ENCODE measurements at places on chromosomes 5 and 9.

DNA sequence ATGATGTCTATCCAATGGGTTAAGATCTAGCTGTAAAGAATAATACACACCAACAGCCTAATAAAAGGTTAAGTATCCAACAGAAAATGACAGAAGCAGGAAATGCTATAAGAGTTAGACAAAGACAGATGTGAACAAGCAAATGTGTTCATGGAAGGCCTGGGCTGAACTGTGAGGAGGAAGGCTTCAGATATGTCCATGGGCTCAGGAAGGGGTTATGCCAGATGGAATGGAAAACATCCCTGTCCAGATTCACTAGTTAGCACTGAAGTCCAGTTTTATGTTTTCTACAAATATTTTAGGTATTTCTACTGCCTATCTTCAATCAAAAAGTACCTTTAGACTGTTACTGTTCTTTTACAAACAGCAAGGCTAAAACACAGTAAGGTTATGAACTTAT is 27.1 kb downstream of the ERAP1 start:
- DNase-seq: no peak

- DNase-seq: no peak
These were observed 134.6 kb downstream of the OLFM1 start for GRCh38 chr9:135221951-135222631.

GRCh38 chr5:31568302-31568835 is 36.3 kb downstream of the C5orf22 start:
- DNase-seq: no peak

DNA sequence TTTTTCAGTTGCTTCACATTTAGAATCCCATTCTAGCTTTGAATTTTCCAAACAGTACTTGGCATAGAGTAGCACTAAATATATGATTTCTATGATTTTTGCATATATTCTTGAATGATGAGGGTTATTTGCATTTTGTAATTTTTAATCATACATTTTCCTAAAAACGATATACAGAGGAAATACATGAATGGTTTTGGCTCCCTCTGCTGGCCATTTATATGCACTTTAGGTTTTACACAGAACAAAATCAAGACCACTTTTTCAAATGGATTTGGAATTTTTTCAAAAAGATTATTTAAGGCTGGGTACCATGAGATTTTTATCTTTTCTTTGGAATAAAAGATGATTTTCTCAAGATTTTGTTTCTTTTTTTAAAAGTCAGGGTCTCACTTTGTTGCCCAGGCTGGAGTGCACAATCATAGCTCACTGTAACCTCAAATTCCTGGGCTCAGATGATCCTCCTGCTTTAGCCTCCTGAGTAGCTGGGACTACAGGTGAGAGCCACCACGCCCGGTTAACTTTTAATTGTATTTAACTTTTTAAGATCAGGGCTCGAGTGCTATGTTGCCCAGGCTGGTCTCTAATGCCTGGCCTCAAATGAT is 16.7 kb upstream of the COMMD10 start:
- peak; percentile 26 for DNase-seq

DNA sequence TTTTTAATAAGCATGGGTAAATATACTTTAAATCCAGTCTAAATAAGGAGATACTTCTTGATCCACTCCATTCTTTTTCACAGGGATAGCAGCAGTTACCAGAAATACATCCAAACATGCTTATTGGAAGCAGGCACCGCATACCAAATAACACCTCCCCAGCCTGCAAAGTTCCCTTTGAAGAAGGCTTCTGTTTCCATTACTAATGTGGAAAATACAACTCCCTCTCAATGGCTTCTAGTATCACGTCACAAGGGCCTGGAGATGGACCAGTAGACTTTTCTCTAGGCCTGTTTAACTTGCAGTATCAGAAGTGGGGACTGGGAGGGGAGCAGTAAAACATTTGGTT is 20.8 kb downstream of the TMEM245 start:
- peak; percentile 49 for DNase-seq

GRCh38 chr5:29614206-29614605 is 1579.3 kb upstream of the CDH6 start:
- no peak for DNase-seq

- no peak for DNase-seq
These were observed 26.8 kb downstream of the YIPF5 start for GRCh38 chr5:144143625-144144024.

- DNase-seq: no peak
These were observed 71.6 kb upstream of the HSPB3 start for GRCh38 chr5:54383941-54384340.

GRCh38 chr5:150352244-150353031 is 5.1 kb upstream of the TCOF1 start:
- no peak for DNase-seq

- no peak for DNase-seq
These were observed 674 bp downstream of the TSPAN17 start for GRCh38 chr5:176647843-176648473.

GRCh38 chr9:1200847-1201251 is 150.7 kb downstream of the DMRT2 start:
- DNase-seq: no peak
